Neural progenitor cell (in vitro differentiated cells): ENCODE measurements at places on chromosomes 16 and 17. TPM values are rescaled to one million over a fixed set of nuclear protein-coding genes. Genes with fewer than 3 reads are reported as not detected.

DNA sequence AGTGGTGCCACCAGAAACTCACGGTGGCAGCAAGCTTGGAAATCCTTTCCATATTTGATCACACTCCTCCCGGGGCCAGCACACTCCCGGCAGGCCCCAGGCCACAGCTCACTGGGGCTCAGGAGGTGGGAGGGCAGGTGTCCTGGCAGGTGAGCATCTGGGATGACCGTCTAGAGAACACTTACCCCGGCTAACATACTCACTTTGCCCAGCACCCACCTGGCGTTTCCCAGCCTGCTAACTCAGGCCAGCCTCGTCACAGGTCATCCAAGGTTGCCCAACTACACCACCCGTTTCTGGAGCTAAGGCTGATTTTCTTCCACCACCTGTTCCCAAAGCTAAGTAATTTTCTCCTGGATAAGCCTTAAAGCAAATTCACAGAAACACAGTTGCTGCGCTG is 24.9 kb downstream of the FBXO31 start:
- DNase-seq: no peak

DNA sequence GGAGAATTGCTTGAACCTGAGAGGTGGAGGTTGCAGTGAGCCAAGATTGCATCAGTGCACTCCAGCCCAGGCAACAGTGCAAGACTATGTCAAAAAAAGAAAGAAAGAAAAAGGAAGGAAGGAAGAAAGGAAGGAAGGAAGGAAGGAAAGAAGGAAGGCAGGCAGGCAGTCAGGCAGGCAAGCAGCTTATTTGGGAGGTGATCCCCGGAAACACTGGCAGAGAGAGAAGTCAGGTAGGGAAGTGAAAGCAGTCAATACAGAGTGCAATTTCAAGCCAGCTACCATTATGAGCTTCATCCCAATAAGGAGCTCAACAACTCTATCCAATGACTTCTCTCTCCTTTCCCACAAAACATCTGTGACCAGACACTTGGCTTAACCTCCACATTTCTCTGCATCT is 83.0 kb upstream of the TBC1D3K start:
- no peak for DNase-seq

PIRT gene
- not detected in 2 replicates for total RNA-seq

ALOX12 gene
- total RNA-seq: 0.21 and 0.40 TPM in 2 replicates

GRCh38 chr16:3804426-3805016 is 76.0 kb downstream of the CREBBP start:
- no peak for DNase-seq

- peak; percentile 65 for DNase-seq
These were observed 21.6 kb downstream of the C17orf58 start for GRCh38 chr17:67974598-67975066.

- no peak for DNase-seq
These were observed 75.1 kb downstream of the GRIN2A start for GRCh38 chr16:10107081-10107480.

GRCh38 chr17:33942414-33942813 is 312.7 kb upstream of the CCL2 start:
- DNase-seq: no peak

SPEM1 gene
- not detected in 2 replicates for total RNA-seq

RGS9 gene
- total RNA-seq: 3.6 and 7.9 TPM in 2 replicates

DNA sequence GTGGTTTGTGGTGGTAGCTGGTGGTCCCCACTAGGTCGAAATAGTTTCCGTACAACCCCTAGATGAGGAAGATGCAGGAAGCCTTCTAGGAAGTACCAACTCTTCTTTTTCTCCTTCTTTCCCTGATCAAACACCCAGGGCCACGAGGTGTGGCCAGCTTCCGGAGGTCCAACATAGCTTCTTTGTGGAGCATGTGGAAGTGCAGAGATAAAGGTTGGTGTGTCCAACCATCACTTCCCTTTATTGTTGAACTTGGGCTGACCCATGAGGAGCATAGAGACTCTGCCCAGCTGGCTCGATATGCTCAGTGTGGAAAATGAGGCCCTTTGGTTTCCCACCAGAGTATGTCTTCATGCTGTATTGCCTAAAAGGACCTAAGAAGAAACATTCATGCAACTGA is 6.3 kb upstream of the RGS9 start:
- DNase-seq: no peak
